AML-193 (cell line): ENCODE measurements at places on chromosomes 1 and 21.

DNA sequence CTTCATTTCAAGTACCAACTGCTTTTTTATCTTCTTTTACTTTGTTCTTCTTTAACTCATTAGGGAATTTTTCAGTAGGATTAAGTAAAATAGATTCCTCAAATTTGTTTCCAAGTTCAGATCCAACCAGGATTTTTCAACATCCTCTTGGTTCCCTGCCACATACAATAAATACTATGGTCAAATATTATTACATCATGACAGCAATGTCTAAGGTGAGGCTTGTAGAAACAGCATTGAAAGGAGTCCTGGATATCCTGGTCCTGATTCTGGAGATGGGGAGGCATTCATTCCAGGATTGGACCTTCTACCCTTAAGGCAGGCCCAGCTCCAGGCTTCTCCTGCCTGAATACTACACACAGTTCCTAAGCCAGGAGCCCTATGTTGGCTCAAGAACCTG, 80.2 kb upstream of the F3 start:
- DNase-seq = no peak

- no peak for DNase-seq
Observed at GRCh38 chr1:69976896-69977295, 228.5 kb downstream of the LRRC40 start.

DNA sequence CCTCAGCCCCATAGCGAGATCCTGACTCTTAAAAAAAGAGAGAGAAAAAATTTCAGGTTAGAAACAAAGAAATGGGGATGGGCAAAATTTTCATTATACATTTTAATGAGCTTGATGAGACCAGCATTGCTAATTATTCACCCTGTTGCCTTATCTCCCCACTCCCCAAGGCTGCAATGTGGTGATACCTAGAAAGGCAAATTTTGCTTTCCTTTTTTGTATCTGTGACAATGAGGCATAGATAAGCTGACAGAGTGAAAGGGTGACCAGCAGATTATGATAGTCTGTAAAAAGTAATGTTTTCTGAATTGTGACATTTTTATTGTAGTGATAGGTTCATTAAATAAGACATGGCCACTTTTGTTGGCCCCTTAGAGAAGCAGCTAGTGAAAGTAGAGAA, 12.9 kb downstream of the SRRM1 start:
- no peak for DNase-seq

GRCh38 chr1:116289193-116289592, 83.9 kb upstream of the ATP1A1 start:
- DNase-seq = no peak

DNA sequence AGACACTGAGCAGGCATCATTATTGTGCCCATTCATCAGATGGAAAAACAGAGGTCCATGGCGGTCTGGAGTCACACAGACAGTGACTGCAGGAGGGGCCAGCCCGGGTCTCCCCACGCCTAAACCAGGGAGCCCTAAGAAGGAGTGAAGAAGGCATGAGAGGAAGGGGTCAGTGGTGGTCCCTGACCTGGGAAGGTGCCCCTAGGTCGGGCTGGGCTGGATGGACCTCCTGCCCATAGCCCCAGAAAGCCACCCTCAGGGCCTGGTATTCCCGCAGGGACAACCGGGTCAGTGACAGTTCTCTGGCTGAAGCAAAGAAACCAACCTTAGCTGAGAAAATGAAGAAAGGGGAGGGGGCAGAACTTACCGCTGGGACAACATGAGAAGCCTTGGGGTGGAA, 163.4 kb upstream of the C1orf174 start:
- no peak for DNase-seq

GRCh38 chr1:221689138-221689537, 52.8 kb downstream of the DUSP10 start:
- no peak for DNase-seq

GRCh38 chr1:52054496-52055065, 410 bp downstream of the TXNDC12 start:
- no peak for DNase-seq

DNA sequence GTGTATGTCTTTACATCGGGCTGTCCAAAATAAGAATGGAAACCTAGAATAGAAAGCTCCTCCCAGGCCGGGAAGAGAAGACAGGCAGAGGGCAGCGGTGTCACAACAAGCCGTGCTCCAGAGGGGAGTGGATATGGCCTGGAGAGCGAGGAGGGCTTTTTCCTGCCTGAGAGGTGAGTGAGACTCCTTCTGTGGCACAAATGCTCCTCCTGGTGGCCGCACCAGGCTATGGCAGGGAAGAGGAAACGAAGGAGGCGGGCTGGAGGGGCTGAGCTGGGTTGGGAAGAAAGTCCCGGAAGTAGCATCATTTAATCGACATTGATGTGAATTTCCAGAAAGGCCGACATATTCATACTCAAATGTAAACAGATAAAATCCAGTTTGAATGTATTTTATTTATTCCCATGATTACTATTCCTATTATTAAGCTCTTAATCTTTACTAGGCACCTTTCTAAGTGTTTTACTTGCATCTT, 54.7 kb downstream of the MEF2D start:
- peak; percentile 72 for DNase-seq

- no peak for DNase-seq
Observed at GRCh38 chr1:3978196-3978989, 78.3 kb upstream of the C1orf174 start.
